ENCODE measurements at places on chromosomes 12 and 14. TPM values are rescaled to one million over a fixed set of nuclear protein-coding genes. Genes with fewer than 3 reads are reported as not detected.

The ADAMTS20 gene
- not detected for total RNA-seq

The MDGA2 gene
- total RNA-seq: 0.41 TPM

GRCh38 chr12:123094349-123095077, 56.4 kb downstream of the PITPNM2 start:
- H3K27me3 ChIP-seq: no peaks in the 10 kb centered on the region
- peaks cover 14% of the 10 kb centered on the region for H3K4me1 ChIP-seq

GRCh38 chr12:89948271-89949175, 239.9 kb upstream of the ATP2B1 start:
- no peaks in the 10 kb centered on the region for H3K27me3 ChIP-seq
- no peaks in the 10 kb centered on the region for H3K36me3 ChIP-seq
- H3K4me1 ChIP-seq: no peaks in the 10 kb centered on the region
- DNase-seq: no peak
- H3K4me3 ChIP-seq: no peak overlapping the region

DNA sequence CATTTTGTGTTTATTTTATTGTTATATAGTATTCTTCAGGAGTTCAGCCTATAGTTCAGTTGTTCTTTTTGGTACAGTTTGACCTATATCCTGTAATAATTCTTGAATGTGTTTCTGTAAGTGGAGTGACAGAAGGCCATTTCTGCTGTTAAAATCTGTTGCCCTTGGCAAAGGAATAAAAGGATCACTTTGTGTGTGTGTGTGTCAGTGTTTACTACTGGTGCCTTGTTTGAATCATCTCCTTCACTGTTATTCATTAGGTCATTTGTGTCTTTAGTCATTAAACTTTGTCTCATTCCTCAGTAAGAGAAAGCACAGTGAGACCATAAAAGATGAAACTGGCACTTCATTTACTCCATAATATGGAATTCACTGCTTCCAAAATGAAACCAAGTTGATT, 130.7 kb downstream of the TMTC2 start:
- H3K36me3 ChIP-seq: no peaks in the 10 kb centered on the region
- no peak overlapping the region for H3K27ac ChIP-seq
- no peak overlapping the region for H3K4me3 ChIP-seq
- no peaks in the 10 kb centered on the region for H3K4me1 ChIP-seq
- no peak for DNase-seq
- no peaks in the 10 kb centered on the region for H3K27me3 ChIP-seq

Measured in kidney (tissue), 22 donors.